ENCODE measurements at places on chromosomes 4 and X.
A peak's percentile ranks its signal among the peaks of the same experiment; 100 is the strongest.

DNA sequence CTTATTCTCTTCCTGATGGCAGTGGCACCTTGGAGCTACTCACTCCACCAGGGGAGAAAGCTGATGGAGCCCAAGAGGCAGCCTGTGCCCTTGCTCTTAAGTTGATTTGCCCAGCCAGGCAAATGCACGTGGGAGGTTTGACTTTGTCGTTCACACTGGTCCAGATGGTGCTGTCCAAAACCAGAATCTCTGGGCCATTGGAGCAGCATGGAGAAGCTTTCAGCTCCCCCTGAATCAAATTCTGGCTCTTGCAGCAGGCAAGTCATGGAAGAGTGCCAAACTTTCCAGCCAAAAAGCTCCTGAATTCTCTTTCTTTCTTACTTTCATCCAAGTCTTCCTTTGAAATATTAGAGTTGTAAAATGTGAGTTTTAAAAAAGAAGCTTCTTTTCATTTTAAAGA, 970.4 kb downstream of the RPA4 start:
- no peak for DNase-seq

- no peak for DNase-seq
These were observed 11.3 kb downstream of the SCD5 start for GRCh38 chr4:82787342-82787741.

DNA sequence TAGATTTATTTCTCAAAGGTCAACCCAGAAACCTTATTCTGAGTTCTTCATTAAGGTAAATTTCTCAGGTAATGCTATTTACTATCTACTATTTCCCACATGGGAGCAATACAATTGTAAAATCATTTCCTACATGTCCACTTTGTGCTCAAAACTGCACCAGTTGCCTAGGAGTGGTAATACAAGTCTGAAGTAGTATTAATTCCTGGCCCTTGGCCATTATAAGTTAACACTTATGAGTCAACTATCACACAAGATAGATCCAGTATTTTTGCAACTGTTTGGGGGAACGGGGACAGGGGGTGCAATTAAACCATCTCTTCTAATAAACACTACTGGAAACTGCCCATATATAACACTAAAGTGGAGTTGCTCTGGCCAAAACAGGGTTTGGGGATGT, 48.9 kb downstream of the ACSL4 start:
- no peak for DNase-seq

DNA sequence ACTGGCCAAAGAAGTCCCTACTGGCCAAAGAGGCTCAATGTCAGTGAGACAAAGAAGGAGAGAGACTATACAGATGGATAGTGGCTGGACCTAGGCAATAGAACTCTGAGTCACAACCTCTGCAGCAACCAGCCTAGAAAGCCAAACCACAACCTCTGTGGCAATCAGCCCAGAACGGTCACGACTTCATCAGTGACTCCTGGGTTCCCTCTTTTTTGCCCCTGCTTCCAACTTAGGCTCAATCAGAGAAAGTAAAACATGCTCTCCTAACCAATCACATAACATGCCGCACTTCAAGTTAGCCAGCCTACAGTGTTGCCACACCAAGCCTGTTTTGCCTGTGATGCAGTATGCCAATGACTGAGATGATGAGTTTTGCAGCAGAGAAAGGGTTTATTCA, 203.4 kb downstream of the ANAPC10 start:
- DNase-seq, result no peak

GRCh38 chr4:149980121-149980682, 98.0 kb upstream of the DCLK2 start:
- no peak for DNase-seq

GRCh38 chr4:98794565-98795205, 134.2 kb downstream of the EIF4E start:
- peak; percentile 73 for DNase-seq

GRCh38 chr4:56222514-56222913, 164.8 kb downstream of the AASDH start:
- DNase-seq, result no peak

- peak; percentile 84 for DNase-seq
These were observed 11.6 kb downstream of the PDZD4 start for GRCh38 chrX:153818571-153819383.

GRCh38 chrX:21926527-21927278, 13.8 kb upstream of the SMS start:
- no peak for DNase-seq

- no peak for DNase-seq
These were observed 460.5 kb upstream of the CNKSR2 start for GRCh38 chrX:20913760-20914159.
